Activated CD8-positive, alpha-beta memory T cell treated with anti-CD3 and anti-CD28 coated beads for 48 hours (primary cell): ENCODE measurements at places on chromosomes 11 and 22.

GRCh38 chr11:124277804-124278203, 21.6 kb downstream of the OR8G5 start:
- no peak for DNase-seq

GRCh38 chr11:70243912-70244652, 26.4 kb upstream of the PPFIA1 start:
- no peak for DNase-seq

DNA sequence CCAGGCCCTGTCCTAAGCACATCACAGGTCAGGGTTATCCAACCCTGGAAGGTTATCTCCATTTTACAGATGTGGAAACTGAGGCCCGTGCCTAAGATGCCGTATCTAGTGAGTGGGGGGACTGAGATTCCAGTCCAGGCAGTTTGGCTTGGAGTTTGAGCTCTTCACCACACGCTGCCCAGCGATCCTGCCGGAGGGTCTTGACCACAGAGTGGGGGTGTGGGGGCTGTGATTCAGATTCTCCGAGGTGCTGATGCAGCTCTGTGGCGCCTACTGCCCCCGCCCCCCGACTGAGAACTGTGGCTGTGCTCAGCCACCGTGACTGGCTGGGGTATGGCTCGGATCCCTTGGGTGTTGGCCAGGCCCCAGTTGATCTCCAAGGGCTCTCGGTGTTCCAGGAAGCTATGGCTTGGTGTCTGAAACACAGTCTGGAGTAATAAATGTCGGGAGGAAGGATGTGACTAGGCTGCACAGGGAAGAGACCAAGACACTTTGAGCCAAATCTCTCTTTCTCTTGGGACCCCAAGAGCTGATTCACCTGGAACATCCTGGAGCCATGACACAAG, 60.6 kb upstream of the RASD2 start:
- DNase-seq = no peak

- peak; percentile 12 for DNase-seq
These were observed 6.0 kb upstream of the ACR start for GRCh38 chr22:50731811-50732624.

- DNase-seq = no peak
These were observed 404.5 kb downstream of the ETS1 start for GRCh38 chr11:128182844-128183243.

DNA sequence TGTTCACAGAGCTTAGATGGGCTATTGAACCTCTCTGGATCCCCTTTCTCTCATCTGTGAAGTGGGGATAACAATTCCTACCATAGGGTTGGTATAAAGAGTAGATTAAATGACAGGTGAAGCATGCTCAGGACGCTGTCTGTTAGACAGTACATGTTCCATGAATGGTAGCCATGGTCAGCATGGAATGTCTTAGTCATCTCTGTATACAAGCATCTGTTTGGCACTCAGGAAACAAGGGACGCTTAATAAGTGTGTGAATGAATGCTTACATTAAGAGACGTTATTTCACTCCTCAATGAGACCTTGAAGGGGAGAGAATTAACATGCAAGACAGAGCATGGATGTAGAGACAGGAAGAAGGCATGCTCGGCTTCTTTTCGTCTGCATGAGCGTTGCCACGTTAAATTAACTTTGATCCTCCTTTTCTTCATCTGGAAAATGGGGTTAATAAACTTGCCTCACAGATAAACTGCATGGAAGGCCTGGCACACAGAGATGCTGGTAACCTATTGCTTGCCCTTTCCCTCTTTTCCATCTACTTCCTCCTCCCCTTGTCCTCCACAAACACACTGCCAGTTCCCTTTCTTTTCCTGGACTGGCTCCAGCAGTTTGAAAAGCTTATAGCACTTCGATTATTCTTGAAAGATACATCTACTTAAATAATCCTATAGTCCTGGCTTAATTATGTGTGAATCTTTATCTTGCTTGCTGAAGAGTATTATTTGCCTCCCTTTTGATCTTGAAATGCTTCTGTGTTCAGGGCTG, 267.2 kb upstream of the MTNR1B start:
- DNase-seq = no peak

- no peak for DNase-seq
These were observed 26.5 kb upstream of the ATXN10 start for GRCh38 chr22:45645150-45645525.

GRCh38 chr22:33913188-33913587, 7.1 kb downstream of the LARGE1 start:
- DNase-seq = no peak

- DNase-seq = no peak
These were observed 8.7 kb upstream of the KCNA4 start for GRCh38 chr11:30025396-30026139.

- no peak for DNase-seq
These were observed 4.6 kb downstream of the DKK3 start for GRCh38 chr11:12003815-12004214.

GRCh38 chr11:75311858-75312288, 39.6 kb downstream of the ARRB1 start:
- DNase-seq = no peak

DNA sequence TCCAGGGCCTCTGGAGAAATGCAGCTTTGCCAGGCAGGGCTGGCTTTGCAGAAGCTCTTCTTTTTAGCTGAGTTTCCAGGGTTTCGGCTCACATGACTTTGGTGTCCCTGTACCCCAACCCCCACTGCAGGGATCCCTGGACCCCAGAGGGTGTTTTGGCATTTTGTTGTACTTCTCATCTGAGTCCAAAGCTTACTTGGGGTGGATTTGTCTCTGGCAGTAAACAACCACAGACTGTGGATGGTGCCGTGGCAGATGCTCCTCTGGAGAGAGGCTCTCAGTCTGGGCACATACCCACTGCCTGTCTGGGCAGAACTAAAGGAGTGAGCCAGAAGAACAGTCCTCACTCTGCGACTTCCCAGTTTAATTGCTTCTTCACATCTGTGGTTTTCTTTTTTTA, 49.6 kb downstream of the COMMD9 start:
- no peak for DNase-seq

- DNase-seq = no peak
These were observed 78.4 kb downstream of the CDKN1C start for GRCh38 chr11:2807025-2807681.

DNA sequence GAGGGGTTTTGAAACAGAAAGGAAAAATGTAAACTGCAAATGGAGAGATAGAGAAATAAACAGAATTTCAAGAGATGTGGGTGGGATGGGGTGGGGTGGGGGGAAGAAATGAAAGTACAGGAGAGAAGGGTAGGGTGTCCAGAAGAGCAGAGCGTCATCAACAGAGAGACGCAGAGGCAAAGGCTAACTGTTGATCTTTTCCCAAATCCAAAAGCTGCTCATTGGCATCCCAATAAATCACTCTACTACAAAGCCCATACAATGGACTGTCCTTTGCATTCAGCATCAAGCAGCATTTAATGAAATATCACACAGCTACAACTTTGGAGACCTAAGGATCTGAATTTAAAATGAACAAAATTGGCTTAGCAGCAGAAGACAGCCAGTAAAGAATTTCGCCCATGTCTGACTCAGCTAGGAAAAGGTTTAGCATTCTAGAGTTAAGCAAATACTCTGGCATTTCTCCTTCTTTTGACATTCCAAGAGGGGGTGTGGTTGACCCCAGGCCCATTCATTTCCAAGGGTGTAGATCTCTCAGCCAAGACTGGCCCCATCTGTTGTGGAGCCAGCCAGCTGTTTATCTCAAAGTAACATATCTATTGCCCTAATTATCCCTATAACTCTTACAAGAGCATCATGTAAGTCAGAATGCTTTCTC, 1.5 kb downstream of the RAB30 start:
- DNase-seq = no peak

DNA sequence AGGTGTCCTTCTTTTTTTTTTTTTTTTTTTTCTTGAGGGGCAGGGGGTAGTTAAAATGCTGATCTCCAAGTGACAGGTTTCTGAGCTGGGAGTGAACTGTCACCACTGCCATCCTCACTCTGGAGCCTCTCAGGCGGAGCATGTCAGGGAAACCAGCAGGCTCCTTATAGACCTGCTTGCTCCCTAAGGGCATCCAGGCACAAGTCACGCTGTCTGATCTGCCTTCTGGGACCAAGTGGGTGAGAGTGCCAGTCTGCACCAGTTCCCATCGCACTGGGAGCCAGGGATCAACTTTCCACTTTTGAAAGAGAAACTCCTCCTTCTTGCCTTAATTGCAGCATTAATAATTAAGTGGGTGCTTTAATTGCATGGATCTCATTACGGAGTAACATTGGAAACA, 537.9 kb upstream of the CADM1 start:
- no peak for DNase-seq

DNA sequence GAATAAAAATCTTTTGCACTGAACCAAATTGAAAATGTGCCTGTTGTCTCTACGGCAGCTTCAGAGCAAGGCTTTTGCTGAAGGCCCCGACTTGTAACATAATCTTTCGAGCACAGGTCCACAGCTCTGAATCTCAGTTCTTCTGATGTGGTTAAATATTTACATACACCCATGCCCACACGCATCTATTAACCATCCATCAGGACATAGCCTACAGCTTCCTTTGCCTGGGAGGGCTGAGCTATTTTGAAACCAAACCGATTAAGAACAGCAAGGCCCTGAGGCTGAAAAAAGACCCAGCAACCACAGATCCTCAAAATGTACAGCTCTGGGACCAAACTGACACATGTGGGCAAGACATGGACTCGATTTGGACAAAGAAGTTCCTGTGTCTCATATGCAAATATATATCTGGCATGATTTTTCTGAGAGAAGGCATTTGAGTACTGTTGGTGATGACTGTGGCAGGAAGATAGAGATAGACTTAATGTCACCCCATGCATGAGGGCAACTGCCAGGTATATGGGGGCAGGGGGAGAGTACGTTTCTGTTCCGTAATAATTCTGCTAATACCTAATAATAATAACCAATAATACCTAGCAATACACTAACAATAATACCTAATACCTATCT, 322.7 kb upstream of the PLET1 start:
- no peak for DNase-seq

DNA sequence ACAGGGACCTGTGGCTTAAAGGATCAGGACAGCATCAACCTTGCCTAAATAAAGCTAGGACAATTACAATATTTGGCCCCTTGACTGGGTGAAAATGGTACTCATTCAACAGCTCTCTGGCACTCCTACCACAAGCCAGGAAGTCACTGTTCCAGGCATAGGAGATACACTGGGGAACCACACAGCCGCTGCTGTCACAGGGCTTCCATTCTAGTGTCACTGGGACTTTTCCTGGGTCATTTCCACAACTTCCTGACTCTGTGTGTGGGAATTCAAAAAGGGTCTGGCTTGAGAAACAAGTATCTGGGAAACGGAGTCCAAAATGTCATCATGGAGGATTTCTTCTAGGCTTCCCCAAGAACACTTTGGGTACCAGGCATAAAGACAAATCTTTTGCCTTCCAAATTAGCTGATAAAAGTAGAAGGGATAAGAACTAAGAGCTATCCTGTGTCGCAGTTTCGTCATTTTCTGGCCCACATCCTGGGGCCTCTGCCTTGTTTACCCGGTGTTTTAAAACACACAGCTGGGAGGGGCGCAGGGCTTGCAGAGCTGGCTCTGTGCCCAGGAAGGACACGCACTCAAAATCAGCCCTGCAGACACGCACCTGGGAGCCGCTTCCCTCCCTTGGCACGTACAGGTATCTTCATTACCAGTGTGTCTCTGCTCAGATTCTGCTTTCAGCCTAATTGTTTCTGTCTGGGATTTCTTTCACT, 38.0 kb downstream of the TMEM45B start:
- no peak for DNase-seq

GRCh38 chr11:112608509-112608908, 347.8 kb upstream of the PLET1 start:
- DNase-seq = no peak

GRCh38 chr11:74162681-74163467, 7.9 kb downstream of the C2CD3 start:
- DNase-seq = no peak

GRCh38 chr11:115287266-115287665, 216.9 kb downstream of the CADM1 start:
- DNase-seq = no peak

GRCh38 chr11:2928605-2929530, at the start of gene PHLDA2:
Gene PHLDA2 (minus strand): TSS chr11:2929420. CDS start chr11:2929364, 56 bp downstream.
- DNase-seq = peak; percentile 43

- no peak for DNase-seq
These were observed 725.0 kb downstream of the ETS1 start for GRCh38 chr11:127862406-127862805.

DNA sequence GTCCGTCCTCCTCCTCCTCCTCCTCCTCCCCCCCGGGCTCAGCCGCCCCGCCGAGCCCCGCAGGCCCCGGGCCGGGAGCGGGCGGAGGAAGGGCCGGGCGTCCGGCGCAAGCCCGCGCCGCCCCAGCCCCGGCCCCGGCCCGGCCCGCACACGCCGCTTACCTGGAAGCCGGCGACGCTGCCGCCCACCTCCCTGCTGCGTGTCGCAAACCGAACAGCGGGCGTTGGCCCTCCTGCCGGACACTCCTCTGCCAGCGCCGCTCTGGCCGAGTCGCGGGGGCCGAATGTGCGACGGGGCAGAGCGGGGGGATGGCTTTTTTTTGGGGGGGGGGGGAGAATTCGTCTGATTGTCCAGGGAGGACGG, 1.1 kb downstream of the IGF2 start:
- no peak for DNase-seq
